ENCODE measurements at places on chromosomes 7 and 10. TPM values are rescaled to one million over a fixed set of nuclear protein-coding genes. Genes with fewer than 3 reads are reported as not detected.

- DNase-seq, result peak; percentile 86
Measured at GRCh38 chr10:3911713-3912442, 126.9 kb upstream of the KLF6 start.

DNA sequence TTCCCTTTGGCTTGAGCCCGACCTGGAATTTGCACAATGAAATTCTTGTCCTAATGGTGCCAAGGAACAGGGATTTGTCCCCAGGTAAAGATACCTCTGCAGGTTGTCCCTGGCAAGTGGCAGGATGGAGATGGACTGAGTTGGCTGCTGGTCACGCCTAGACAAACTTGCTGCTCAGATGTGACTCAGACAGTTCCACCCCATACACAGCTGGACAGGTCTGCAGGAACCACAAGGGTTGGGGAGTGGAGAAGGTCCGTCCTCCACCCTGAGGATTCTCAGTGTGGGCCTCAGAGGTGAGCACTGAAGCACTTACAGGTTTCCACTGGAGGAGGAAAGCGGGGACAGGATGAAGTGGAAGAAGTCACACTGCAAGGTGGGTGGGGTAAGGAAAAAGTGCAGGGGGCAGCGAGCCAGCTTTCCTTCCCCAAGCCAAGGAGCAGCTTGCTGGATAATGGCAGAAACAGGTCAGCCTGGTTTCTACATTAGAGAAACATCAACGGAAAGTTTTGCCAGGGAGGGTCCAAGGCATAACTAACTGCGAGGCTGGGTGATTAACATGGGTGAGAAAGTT lies 20.5 kb downstream of the ITPRIP start:
- DNase-seq, result no peak

- no peak for DNase-seq
Measured at GRCh38 chr10:34728361-34728760, 86.7 kb downstream of the PARD3 start.

GRCh38 chr7:37832194-37832593 lies 16.2 kb upstream of the NME8 start:
- peak; percentile 97 for DNase-seq

- no peak for DNase-seq
Measured at GRCh38 chr7:104136981-104137380, 70.8 kb downstream of the ORC5 start.

DNA sequence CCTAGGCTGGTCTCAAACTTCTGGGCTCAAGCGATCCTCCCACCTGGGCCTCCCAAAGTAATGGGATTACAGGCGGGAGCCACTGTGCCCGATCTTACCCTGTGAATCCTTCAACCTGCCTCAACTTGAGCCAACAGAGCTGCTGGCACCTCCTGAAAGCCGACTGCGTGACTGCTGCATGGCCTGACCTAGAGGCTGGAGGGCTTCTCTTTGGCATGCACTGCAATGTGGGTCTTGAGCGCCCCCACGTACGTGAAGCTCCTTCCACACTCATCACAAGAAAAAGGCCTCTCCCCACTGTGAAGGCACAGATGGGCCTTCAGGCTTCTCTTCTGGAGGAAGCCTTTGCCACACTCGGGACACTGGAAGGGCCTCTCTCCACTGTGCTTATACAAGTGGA lies 12.9 kb upstream of the ZNF786 start:
- DNase-seq, result no peak

- no peak for DNase-seq
Measured at GRCh38 chr10:31621733-31622132, 302.7 kb downstream of the ZEB1 start.

- DNase-seq, result no peak
Measured at GRCh38 chr10:5620966-5621365, 45.4 kb downstream of the ASB13 start.

- no peak for DNase-seq
Measured at GRCh38 chr10:10326116-10326515, 691.6 kb upstream of the CELF2 start.

GRCh38 chr7:159115601-159116501 lies 28.8 kb downstream of the VIPR2 start:
- no peak for DNase-seq

DNA sequence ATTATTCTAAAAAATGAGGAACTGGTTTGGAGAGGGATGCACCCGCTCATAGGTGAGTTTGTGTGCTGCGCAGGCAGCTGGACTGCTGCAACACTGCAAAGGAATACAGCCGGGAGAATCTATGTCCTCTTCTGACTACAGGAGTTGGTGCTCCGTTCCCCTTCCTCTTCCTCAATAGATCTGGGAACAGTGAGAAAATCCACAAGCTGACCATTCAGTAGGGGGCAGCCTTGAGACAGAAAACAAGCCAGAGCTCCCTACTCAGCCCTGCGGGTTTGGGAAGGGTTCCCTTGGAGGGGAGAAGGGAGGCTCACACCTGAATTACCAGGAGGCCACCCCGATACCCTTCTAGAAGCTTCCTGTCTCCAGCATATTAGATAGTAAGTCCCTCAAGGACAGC lies 87.3 kb upstream of the FOXI2 start:
- DNase-seq, result no peak

GRCh38 chr7:128247640-128248194 lies 6.6 kb downstream of the LEP start:
- no peak for DNase-seq

GRCh38 chr7:1956611-1957470 lies 275.9 kb downstream of the MAD1L1 start:
- DNase-seq, result no peak

- no peak for DNase-seq
Measured at GRCh38 chr7:68547799-68548198, 1050.5 kb upstream of the AUTS2 start.

DNA sequence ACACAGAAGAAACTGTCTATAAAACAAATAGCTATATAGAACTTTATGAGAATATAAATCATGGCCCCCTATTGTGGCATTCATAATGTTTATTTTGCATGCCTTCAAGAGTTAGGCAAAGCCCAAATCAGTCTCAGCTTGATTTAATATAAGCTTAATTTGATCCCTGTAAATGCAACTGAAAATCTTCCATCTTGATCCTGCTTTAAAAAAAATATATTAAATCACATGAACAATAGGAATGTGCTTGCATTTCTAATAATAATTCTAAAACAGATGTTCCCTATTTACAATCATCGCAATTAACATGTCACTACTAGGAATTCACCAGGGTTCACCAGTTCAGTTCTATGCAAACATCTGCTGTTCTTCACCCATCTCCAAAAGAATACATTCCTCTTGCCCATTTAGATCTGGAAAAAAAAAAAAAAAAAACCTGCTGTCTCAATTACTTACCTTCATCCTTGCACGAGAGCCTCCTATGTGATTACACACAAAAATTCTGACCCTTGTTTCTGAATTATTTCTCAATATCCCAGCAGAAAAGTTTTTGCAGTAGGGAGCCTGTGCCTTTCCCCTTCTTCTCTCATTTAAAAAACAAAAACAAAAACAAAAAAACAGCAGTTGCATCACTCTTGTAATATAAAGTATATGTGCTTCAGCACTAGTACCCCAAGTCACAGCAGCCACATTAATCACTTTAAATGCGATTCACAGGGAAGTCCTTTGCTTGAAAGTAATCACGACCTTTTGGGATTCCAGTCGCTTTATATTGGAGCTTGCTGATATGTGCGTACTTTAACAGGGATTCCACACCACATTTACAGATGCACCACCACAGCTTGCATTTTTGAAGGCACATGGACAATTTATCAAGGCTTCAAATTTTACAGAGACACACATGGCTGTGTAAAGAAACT lies 194.8 kb upstream of the KMT2E start:
- no peak for DNase-seq

- DNase-seq, result no peak
Measured at GRCh38 chr10:61335359-61335758, 117.8 kb downstream of the TMEM26 start.

Gene IRF5
- total RNA-seq, result 5.5 TPM

Gene NODAL
- total RNA-seq, result 4.6 TPM

Gene LLCFC1
- not detected for total RNA-seq

Gene PRSS1
- total RNA-seq, result 2.4 TPM

Gene SPRN
- total RNA-seq, result 0.96 TPM

Gene TMEM176A
- total RNA-seq, result 68.1 TPM

Gene CPEB3
- 6.3 TPM for total RNA-seq

Gene ANXA8L1
- 39.0 TPM for total RNA-seq
